ENCODE measurements at places on chromosomes 4 and X.

- DNase-seq: no peak
Observed at GRCh38 chr4:147194114-147194513, 248.4 kb upstream of the TTC29 start.

- DNase-seq: peak; percentile 64
Observed at GRCh38 chrX:79259073-79259689, 108.0 kb downstream of the ITM2A start.

GRCh38 chr4:25792876-25793275, 69.9 kb downstream of the SEL1L3 start:
- no peak for DNase-seq

DNA sequence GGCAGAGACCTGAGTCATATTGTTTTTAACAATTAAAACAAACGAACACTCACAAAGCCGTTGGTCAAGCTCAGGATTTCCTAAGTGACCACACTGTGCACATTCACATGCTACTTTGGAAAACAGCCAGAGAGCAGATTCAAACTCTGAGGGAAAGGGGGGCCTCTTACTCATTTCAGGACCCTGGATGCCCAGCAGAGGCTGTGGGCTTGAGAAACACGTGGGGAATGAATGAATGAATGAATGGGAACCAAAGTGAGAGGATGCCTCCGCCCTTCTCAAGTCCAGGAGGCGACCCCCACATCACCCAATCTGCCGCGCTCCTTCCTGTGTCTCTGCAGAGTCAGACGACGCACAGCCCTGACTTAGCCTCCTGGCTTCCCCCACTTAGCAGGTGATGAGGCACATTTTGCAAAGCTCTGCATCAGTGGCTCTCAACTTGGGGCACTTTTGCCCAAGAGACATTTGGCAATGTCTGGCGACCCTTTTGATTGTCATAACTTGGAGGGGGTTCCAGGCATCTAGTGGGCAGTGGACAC, 76.0 kb downstream of the ABLIM2 start:
- DNase-seq: no peak

- DNase-seq: no peak
Observed at GRCh38 chr4:127214931-127215330, 417.8 kb upstream of the INTU start.

DNA sequence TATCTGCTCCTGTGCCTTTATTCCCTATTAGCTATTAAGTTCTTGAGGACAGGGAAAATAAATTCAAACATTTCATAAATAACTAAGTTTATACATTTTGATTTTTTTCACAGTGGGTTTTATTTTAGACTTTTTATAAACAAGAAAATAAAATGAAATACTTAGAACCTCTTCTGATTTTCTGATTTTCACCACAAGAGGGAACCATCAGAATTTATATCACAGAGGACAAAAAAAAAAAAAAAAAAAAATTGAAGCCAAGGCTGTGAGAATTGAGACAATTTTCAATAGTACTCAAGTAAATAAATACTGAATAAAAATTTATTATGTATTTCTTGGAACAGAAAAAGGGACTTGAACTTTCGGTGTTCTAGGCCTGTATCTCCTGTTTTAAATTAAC, 288.1 kb downstream of the SH3BGRL start:
- no peak for DNase-seq

DNA sequence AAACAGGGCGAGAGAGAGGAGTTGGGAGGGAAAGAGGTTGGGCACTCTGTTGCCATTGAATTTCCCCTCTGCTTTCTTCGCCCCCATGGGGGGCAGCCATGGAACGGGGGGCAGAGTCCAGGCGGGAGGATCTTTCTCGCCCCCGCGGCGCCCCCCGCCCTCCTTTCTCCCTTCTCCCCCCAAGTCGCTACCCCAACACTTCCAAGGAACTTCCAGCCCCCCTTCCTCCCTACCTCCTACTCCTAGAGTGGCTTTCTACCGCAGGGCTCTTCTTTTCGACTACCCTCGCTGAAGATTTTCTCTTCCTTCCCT, 594 bp upstream of the STAG2 start:
- no peak for DNase-seq

- no peak for DNase-seq
Observed at GRCh38 chr4:73762409-73762808, 22.0 kb downstream of the CXCL8 start.

DNA sequence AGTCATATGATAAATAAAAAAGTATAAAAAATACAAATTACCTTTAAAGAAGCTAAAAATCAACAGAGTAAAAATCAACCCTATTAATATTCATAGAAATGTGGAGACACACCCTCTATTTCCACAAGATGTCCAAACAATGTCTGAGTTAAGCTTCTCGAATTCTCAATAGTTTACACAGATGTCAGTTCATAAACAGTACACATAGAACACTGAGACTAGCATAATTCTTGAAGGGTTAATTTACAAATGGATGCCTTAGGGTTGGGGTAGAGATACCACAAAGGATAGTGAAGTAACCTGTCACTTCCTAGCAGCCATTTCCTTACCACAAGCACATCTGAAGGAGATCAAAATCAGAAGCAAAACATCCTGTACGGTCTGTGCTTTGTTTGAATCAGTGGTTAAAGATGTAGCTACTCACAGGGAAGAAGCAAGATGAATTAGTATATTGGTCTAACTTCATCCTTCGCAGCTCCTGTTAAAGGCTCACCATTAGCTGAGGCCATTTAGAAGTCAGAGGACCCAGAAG, 2393.9 kb downstream of the ARAP2 start:
- no peak for DNase-seq

- DNase-seq: no peak
Observed at GRCh38 chr4:32624943-32625603, 1904.9 kb downstream of the PCDH7 start.

GRCh38 chrX:17081511-17081910, 135.1 kb downstream of the REPS2 start:
- no peak for DNase-seq

DNA sequence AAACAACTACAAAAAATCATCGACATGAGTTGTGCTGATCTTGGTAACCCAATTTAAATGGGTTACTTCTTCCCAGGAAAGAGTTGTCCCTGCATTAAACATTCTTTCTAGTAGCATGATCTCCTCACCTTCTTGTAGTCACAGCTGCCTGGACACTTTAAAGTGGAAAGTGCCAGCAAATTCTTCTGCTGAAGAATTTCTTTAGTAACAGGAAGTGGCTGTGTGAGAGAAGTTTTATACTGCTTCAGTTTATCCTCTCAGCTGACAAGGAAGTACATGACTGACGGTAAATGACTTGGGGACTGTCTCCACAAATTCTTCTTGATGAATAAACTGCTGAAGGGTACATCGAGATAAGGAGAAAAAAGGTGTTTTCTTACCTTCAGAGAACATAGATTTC, 18.2 kb upstream of the TNIP3 start:
- no peak for DNase-seq

GRCh38 chr4:139329665-139330200, 27.5 kb upstream of the NDUFC1 start:
- no peak for DNase-seq

DNA sequence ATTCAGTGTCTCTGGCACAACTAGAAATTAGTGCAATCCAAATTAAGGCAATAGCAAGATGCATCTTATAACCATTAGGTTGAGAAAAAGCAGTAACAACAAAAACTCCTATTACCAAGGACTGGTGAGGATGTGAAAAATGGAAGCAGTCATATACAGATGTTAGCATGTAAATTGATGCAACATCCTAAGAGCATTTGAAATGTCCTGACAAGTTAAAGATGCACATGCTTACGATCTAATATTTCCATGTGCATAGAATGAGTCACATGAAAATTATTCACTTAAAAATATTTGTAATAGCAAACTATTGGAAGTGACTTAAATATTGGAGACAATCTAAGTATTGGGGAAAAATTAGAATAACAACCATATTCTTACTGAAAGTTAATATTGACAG, 163.0 kb downstream of the FAM13A start:
- DNase-seq: no peak

- no peak for DNase-seq
Observed at GRCh38 chr4:110088670-110089069, 109.7 kb downstream of the ELOVL6 start.

GRCh38 chr4:85406185-85406584, 68.8 kb upstream of the ARHGAP24 start:
- DNase-seq: no peak

- DNase-seq: no peak
Observed at GRCh38 chrX:427812-428725, 41.4 kb upstream of the PPP2R3B start.

DNA sequence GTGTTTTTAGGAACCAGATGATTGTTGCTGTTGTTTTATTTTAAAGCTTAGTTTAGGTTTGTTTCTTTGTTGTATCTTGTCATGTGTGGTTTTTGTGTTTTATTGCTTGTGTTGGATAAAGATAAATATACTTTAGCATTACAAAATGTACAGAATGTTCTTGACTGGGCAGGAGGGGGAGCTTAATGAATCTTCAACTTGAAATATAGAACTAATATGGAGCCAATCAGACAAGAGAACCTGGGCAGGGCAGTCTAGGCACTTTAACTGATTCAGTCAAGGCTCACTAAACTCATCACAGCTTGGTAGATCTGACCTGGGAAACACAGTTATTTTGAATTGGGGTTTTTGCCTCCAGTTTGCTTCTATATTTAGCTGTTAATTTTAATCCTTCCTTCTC, 304.2 kb downstream of the ARHGAP24 start:
- no peak for DNase-seq

DNA sequence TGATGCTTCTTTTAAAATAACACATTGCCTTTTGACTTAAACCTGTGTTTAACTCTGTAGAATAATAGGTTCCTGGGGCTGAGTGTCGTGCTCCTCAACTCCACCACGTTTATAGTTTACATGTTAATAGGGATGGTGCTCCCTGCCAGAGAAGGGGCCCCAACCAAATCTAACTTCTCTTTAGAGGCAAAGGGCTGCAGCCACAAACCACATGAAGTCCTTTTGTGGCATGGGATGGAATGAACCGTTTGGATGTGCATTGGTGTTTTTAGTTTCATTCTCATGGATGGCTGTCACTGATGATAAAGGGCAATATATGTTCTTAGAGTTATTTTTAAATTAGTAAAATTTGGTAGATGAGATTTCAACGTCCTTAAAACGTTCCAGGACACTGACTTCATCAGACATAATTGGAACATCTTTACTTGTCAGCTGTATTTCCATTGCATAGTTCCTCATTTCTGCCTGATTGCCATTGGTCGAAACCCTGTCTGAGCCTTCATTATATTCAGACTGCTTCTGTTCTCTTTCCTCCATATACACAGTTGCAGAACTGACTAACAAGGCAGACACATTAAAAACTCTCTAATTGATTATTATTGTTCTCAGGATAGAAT, 60.4 kb upstream of the HPF1 start:
- DNase-seq: no peak

GRCh38 chr4:14309431-14309830, 681.9 kb upstream of the BOD1L1 start:
- DNase-seq: no peak

- DNase-seq: no peak
Observed at GRCh38 chrX:135463937-135464336, 42.2 kb downstream of the SMIM10L2A start.

DNA sequence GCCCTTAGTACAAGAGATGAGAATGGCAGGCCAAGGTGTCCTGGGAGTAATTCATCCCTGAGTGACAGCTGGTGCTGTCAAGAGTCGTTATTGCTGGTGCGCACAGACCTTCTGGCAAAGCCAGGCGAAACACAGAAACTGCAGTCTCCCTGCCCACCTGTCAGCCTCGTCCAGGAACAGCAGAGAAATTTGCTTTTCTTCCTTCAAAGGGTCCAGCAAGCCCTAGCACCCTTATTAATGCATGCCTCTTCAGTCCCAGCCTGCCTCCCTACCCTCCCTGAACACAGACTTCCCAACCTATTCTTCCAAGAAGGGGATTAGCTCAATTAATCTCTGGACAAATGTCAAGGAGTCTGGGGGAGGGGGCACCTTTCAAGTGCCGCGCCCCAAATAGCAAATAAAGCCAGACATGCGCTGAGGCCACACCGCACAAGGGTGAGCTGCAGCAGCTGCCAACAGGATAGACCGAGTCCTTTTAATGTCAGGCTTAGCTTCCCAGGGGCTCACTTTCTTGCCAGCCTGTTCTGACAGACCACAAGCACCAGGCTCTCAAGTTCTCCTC, 250.7 kb upstream of the RASGEF1B start:
- DNase-seq: no peak

GRCh38 chr4:108570993-108571569, 49.3 kb upstream of the RPL34 start:
- no peak for DNase-seq
